ACHN (cell line): ENCODE measurements at places on chromosomes 6 and 20.

- no peak for DNase-seq
These were observed 9.0 kb downstream of the FKBP1A start for GRCh38 chr20:1383623-1384404.

GRCh38 chr6:163712566-163712961, 298.0 kb downstream of the QKI start:
- no peak for DNase-seq

GRCh38 chr6:93079061-93079460, 340.3 kb downstream of the EPHA7 start:
- DNase-seq: no peak

GRCh38 chr20:21325296-21325695, 22.2 kb downstream of the XRN2 start:
- no peak for DNase-seq

DNA sequence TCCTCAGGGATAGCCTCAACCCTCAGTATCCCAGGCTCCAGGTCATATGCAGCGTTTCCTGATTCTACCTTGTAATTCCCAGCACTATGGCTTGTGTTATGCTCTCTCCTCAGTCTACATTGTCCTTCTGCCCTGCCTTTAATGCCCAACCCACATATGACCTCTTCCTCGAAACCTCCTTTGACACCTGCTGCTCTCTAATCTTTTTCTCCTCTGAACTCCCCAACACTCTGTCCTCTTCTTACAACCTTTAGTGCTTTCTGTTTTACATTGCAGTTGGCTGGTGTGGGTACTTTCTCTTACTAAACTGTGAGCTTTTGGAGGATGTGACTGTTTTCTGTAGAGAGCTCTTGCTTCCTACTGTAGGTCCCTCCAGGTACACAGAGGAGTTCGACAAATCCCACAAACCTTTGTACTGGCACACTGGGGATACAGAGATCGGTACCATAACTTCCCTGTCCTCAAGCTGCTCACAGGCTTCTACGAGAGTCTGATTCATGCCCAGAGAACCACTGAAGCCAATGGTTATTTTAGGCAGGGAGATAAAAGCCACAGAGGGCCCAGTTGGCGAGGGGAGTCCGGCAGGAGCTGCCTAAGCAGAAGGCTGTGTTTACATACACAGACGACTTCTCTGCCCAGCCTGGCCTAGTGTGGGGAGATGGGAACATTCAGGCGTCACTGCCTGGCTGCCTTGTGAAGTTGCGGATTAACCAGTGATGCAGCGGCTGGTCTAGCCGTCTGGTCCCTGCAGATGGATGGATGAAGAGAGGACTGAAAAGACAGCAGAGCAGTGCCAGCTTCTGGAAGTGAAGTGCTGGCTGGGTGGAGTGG, 8.4 kb upstream of the EPB41L1 start:
- DNase-seq: peak; percentile 62

- DNase-seq: no peak
These were observed 7.2 kb downstream of the TPBG start for GRCh38 chr6:82370788-82371187.

- DNase-seq: no peak
These were observed 116.5 kb downstream of the MAP3K4 start for GRCh38 chr6:161107779-161108730.
